ENCODE measurements at places on chromosomes 2 and 18. TPM values are rescaled to one million over a fixed set of nuclear protein-coding genes. Genes with fewer than 3 reads are reported as not detected.

DNA sequence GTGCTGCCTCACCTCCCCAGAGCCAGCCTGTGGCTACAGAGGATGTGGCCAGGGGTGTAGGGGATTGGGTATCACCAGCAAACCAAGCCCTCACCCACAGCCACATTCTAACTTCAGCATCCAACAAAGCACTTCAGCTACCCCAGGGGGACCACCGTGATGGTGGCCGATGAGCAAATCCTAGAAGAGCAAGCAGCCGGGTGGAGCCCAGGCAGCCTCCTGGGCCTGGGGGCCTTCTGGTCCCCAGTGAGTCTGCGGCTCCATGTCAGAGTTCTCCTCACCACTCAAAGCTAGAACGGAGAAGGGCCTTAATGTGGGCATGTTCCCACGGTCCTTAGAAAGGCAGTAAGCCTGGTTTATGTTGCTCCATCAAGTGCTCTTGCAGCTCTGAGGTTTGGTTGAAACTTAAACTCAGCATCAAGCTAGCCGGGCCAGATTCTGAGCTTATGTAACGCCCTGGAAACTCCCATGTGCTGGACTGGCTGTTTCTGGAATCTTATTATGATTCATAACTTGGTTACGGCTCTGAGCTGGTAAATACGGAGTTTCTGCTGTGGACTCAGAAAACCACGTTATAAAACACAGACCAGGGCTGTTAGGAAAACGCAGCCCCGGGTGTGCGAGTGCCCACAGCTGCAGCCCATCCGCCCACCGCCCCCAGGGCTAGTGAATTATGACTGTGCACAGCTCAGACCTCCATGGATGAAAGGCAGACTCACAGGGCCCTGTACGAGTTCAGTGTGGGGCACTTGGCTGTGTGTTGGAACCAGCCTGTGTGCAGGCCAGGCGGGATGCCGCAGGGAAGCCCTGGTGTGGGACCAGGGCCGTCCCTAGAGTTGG is 99.8 kb downstream of the SEPTIN10 start:
- peak; percentile 84 for DNase-seq

DNA sequence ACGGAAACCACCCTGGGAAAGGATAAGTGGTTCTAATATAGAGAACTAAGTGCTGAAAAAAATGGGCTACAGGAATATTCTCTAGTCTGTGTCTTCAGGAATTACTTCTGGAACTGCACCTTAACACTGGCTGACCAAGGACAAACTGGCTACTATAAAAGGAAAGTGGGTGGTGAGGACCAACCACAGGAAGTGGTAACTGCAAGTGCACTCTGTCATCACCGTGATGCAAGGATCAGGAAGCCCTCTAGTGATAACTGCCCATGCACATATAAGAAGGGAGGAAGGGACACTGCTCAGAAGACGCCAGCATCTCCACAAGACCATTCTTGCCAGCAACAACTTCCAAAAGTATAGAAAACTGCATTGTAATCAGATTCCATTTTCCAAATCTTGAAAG is 424.4 kb upstream of the RGPD4 start:
- no peak for DNase-seq

DNA sequence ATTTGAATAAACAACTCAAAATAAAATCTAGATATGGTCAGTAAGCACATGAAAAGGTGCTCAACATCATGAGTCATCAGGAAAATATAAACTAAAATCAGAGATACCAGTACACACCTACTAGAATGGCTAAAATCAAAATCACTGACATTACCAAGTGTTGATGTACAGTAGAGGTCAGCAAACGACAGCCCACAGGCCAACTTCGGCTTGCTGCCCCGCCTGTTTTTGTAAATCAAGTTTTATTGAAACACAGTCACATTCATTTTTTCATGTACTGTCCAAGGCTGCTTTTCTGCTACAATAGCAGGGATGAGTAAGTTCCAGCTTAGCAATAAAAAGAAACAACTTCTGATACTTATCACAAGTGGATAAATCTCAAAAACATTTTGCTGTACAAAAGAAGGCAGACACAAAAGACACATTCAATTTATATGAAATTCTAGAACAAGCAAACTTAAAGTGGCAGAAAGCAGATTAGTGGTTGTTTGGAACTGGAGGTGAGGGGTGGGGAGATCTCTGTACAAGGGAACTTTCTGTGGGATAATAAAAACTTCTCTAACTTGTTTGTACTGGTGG is 32.1 kb downstream of the TRAK2 start:
- no peak for DNase-seq

- no peak for DNase-seq
These were observed 141.3 kb downstream of the EML6 start for GRCh38 chr2:54864727-54865126.

GRCh38 chr2:33014268-33014667 is 67.5 kb downstream of the LTBP1 start:
- DNase-seq: no peak

- DNase-seq: no peak
These were observed 47.5 kb downstream of the MARCO start for GRCh38 chr2:118989481-118989880.

GRCh38 chr2:32865399-32866068 is 81.2 kb upstream of the LTBP1 start:
- DNase-seq: peak; percentile 77

- no peak for DNase-seq
These were observed 31.5 kb upstream of the ASNSD1 start for GRCh38 chr2:189629531-189630453.

DNA sequence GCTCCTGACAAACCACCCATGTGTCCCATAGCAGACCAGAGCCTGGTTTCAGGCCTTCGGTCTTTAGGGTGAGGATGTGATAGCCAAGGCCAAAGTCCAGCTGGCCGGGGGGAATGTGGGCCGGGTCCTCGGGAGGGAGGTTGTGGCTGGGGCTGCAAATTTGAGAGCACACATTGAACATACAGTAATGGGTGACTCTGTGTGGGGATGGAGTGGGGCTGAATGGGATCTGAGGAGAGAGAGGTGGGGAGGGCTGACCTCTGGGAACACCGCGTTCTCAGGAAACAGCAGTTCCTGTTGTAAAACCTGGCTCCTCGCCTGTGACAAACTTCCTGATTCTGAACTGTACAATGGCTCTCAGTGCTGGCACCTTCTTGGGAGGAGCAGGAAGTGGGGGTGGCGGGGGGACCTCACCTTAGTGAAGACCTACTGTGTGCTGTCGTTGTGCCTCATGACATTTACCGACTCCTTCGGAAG is 48.8 kb downstream of the MCFD2 start:
- no peak for DNase-seq

DNA sequence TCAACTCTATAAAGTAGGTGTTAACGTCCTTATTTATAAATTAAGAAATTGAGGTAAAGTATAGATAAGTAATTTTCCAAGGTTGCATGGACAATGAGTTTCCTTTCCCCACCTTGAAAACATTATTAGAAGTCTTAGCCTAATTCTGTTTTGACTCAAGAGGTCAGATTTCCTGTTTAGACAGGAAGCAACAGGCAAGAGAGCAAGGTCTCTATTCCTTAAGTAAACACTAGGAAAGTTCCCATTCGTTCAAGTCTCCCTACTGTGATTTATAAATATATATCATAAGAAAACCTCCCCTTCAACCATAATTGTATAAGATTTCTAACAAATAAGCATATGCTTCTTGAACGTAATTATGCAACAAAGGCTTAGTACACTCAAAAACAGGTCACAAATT is 40.3 kb downstream of the CLASP1 start:
- no peak for DNase-seq

The TRIM54 gene
- 0.05 TPM for polyA plus RNA-seq

DNA sequence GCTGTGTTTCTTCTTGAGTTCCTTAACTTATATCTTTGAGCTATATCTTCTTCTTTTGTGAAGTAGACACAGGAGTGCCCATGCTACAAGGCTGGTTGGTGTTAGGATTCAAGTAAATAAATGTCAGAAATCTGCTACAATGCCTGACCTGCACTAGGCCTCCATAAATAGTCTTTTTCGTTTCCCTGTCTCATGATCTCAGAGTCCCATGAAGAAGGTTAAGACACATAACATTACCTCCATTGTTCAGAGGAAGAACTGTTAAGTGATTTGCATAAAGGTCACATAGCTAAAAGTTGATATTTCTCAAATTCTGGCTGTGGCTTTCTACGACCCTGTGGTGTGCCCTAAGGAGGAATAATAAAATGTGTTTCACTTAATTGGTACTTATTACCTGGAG is 228.4 kb downstream of the KCNS3 start:
- no peak for DNase-seq

The TEX44 gene
- polyA plus RNA-seq: not detected

The LOXHD1 gene
- not detected for polyA plus RNA-seq

DNA sequence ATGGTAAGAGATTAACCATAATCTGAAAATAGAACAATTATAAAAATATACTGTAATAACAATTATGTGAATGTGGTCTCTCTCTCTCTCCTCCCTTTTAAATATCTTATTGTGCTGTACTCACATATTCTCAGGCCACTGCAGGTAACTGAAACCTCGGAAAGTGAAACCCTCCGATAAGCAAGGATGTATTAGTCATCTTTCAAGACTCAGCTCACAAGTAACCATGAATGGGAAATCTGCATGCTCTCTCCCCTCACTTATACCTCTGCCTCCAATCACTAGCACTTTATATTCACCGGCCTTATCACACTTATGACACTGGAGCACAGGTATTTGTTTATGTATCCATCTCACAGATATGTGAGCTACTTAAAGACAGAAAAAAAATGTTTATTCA is 139.7 kb downstream of the LRP2 start:
- DNase-seq: no peak

DNA sequence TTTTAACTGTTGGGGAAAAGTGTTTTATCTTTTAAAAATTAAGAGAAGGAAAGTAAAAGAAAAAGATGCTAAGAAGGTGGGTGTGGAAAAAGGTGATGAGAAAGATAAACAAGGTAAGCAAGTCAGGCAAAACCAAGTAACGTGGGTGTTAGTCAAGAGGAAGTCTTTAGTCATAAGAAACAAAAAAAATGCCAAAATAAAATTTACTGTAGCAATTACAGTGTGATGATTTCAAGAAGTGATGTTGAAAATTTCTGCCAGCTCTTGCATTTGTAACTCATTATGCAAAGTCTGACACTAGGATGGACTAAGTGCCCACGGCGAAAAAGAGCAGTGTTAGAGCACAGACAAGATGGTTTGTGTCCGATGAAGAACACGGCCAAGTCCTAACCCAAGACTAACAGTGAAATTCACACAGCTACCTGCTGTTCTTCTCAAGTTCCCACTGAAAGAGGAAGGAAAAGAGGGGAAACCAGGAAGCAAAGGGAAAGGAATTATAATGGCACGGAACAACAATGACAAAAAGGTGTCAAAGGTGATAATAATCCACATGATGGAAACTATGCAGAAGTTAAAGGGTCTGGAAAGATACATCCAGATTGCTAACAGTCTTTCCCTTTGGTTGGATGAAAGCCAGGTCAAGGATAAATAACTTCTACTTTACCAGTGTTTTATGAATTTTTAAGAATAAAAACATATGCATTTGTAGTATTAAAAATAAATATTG is 34.1 kb downstream of the NOL10 start:
- DNase-seq: no peak

DNA sequence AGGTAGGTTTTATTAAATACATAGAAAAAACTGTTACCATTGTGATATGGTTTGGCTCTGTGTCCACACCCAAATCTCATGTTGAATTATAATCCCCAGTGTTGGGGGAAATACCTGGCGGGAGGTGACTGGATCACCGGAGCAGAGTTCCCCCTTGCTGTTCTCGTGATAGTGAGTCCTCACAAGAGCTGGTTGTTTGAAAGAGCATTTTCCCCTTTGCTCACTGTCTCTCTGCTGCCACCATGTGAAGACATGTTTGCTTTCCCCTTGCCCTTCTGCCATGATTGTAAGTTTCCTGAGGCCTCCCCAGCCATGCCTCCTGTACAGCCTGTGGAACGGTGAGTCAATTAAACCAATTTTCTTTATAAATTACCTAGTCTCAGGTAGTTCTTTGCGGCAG is 352.7 kb upstream of the SLC39A10 start:
- no peak for DNase-seq

GRCh38 chr2:195671563-195671962 is 14.5 kb downstream of the SLC39A10 start:
- no peak for DNase-seq

- DNase-seq: no peak
These were observed 3.9 kb upstream of the TTC39C start for GRCh38 chr18:24010673-24011072.

GRCh38 chr18:29154758-29155725 is 978.1 kb upstream of the CDH2 start:
- DNase-seq: peak; percentile 70

DNA sequence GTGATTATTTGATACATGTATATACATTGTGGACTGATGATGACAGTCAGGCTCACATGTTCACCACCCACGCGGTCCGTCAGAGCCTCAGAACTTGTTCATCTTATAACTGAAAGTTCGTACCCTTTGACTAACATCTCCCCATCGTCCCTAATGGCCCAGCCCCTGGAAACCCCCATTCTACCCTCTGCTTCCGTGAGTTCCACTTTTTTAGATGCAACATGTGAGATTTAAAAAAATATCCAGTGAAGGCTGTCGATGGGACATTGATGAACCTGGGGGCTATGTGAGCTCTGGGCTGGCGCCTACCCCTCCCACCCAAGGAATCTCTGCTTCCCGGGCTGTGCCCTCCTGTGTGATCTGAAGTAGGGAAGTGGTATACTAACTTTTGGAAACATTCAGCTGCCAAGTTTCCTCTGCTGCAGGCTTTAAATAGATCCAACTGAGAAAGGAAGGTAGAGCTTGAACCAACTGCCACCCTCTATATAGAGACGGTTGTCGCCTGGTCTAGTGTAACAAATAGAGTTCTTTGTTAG is 163.8 kb downstream of the FAM210A start:
- DNase-seq: no peak

GRCh38 chr2:187875261-187876141 is 321.3 kb upstream of the TFPI start:
- DNase-seq: no peak

DNA sequence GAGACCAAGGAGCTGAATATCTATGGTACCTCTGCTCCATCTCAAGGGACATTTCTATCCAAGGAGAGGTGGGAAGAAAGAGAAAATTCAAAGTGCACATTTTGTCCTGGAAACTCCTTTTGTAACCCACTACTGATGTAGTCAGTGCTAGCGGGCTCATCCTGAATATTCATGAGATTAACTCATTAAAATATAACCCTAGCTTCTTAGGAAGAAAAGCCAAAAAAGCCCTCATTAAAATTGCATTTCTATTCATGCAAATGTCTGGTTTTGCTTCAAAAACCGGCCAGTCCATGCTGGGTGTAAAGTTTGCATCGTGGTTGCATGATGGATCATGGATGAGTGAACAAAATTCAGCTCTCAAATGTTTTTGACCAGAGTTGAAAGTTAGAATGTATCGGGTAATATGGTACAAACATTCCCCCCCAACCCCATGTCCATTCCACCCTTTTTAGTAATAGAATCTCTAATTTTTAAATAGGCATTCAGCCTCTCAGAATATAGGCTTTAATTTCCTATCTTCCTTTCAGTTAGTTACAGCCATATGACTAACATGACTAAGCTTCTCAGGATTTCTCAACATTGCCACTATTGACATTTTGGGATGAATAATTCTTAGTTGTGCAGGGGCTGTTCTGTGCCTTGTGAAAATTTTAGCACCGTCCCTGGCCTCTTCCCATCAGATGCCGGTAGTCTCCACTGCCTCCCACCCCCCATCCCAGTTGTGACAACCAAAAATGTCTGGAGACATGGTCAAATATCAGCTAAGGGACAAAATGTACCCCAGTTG is 104.2 kb upstream of the RND3 start:
- DNase-seq: no peak

GRCh38 chr2:29455200-29455860 is 340.1 kb downstream of the CLIP4 start:
- DNase-seq: no peak

Measured in AG04450 (cell line).